ENCODE measurements at places on chromosomes 1 and 21.
A peak's percentile ranks its signal among the peaks of the same experiment; 100 is the strongest.

DNA sequence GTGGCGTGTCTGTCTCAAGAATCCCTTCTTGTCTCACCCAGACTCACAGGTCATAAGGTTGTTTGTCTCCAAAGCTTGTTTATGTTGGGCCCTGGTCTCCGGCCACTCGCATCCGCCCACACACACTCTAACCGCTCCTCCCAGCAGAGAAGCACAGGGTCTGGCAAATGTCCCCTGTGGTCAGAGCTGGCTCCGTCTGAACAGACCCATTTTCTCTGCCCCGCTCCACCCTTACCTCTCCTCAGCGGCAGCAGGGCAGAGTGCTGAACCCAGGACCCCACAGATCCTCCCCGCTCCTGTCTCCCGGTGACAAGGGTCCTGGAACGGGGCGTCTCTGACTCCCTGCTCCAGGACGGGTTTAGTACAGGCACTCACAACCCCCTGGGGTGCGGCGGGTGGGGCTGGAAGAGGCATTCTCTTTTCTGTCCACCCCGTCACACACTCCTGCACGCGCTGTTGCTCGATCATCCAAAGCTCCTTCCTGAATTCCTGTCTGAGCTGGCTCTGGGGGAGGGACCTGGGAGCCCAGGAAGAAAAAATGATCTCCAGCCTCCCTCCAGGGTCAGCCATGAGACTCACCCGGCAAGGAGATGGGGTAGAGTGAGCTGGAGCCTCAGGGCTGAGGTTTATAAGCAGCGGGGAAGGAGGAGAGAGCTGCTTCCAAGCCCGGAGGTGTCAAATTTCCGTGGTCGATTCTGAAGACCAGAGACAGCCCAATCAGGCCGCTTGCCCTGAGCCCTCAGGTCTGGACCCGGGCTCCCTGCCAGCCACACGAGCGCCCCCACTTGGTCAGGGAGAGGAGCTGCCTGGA is at the start of gene S100A13:
Gene S100A13 (minus strand): TSS at position 602 of the 811 bp plus-strand sequence. CDS start 1,033 bp downstream, outside the sequence.
- peak; percentile 78 for DNase-seq

DNA sequence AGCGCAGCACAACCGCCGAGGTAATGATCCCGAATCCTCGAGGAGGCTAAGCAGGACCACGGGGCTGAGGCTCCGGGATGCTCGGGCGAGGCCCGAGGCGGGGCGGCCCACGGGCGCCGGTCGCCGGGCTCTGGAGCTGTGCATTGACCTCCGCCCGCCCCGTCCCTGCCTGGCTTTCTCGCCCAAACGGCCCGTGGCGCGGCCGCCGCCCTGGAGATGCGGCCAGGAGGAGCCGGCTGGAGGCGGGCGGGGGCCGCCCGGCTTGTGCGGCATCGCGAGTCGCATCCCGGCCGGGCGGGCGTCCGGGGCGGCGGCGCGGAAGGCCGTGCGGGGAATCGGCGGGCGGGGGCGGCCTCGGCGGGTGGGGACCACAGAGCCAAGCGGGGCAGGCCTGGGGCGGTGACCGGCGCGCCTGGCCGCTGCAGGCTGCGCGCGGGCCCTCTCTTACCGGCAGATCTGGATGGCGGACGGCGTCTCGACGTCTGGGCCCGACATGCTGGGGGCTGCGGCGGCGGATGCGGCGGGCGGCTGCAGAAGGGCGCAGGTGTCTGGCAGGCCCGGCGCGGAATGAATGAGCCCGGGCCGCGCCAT is 663 bp downstream of the ACOT7 start:
- DNase-seq = no peak

DNA sequence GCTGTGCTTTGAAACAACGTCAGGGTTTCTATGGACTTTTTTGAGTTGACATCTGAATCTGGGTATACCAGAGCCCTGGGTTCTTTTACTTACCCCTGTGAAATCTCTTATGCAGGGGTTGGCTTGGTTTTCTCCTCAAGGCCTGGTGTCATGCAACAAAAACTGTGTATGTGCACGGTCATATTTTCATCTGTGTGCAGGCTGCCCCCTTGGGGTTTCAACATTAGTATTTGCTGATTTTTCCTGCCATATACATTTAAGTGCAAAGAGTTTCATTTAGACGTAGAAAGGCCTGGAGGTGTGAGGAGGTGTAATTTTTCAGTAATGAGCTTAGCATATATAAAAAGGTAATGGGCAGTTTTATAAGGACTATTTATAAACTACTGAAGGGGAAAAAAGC is 22.0 kb upstream of the ZBTB18 start:
- no peak for DNase-seq

DNA sequence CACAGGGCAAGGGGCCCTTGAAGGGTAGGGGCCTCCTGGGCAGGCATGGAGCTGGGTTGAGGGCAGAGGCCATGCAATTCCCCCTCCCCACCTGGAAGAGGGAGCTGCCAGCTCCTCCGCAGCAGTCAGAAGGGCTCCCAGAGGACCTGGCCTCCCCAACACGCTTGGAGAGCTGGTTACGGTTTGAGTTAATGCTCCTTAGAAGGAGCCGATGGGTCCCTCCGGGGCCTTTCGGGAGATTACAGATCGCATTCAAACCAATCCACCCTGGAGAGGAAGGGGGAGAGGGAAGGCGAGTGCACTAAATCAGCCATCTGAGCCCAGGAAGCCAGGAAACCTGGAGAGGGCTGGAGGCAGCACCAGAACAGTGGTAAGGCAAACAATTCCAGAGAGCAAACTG is 106.3 kb upstream of the CSF3R start:
- no peak for DNase-seq

GRCh38 chr21:44710294-44710665 is 1.1 kb downstream of the TSPEAR start:
- DNase-seq = no peak
